ENCODE measurements at places on chromosomes 12 and 14. TPM values are rescaled to one million over a fixed set of nuclear protein-coding genes. Genes with fewer than 3 reads are reported as not detected.
A peak's percentile ranks its signal among the peaks of the same experiment; 100 is the strongest.

GRCh38 chr14:42565556-42565955 lies 958.9 kb downstream of the LRFN5 start:
- no peak overlapping the region for H3K27ac ChIP-seq
- no peak for DNase-seq
- no peak overlapping the region for H3K4me3 ChIP-seq
- no peaks in the 10 kb centered on the region for H3K27me3 ChIP-seq

- H3K4me3 ChIP-seq: peak overlapping the region; percentile 85
- no peaks in the 10 kb centered on the region for H3K27me3 ChIP-seq
- peaks cover 26% of the 10 kb centered on the region for H3K4me1 ChIP-seq
- H3K27ac ChIP-seq: peak overlapping the region; percentile 96
Observed at GRCh38 chr12:121579981-121580868, 598 bp downstream of the KDM2B start.

DNA sequence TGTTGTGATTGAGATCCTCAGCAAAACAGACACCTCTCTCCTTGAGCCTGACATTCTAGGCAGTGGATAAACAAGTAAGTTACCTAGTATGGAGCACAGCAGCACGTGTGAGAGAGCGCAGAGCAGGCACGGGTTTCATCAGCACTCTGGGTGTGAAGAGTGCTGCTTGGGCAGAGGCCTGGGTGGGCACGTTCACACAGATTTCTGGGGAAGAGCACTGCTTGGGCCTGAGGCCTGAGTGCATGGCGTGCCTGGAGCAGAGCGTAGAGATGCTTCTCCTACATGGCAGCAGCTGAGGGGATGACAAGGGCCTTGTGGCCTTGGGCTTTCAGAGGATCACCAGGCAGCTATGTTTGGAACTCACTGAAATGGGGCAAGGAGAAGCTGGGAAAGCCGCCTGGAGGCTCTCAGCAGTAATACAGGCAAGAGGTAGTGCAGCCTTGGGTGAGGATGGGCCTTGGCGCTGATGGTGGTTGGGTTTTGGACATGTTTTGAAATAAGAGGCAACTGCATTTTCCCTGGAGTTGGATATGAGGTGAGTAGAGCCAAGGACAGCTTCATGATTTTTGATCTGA lies 17.6 kb downstream of the CKB start:
- H3K36me3 ChIP-seq: peaks cover 23% of the 10 kb centered on the region
- no peaks in the 10 kb centered on the region for H3K27me3 ChIP-seq
- no peak for DNase-seq

DNA sequence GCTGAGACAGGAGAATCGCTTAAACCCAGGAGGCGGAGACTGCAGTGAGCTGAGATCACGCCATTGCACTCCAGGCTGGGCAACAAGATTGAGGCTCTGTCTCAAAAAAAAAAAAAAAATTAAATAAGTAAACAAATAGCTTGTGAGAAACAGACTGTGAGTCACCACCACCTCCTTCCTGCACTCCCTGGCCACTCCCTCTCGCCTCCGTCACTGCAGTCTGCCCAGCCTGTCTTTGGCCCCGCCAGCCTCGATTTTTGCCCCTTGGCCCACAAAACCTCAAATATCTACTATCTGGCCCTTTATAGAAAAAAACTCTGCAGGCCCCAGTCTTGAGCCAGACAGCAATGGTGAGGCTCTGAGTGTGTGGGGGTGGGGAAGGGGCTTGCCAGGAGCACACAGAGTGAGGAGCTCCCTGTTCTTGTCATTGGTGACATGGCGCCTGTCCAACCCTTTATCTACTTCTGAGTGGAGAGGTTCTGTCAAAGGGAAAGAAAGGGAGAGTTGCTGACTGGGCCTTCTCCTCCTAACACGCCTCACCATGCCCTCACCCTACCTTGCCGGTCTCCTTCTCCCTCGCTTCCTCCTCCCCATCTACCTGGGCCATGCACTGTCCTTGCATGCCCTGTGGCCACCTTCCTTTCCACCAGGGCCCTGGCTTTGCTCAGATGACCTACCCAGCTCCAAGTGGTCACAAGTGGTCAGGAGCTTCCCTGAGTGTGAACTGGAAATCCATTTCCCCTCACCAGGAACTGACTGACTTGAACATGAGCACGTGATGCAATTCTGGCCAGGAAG lies 22.1 kb downstream of the LGMN start:
- peaks cover 2% of the 10 kb centered on the region for H3K36me3 ChIP-seq
- peaks cover 30% of the 10 kb centered on the region for H3K4me1 ChIP-seq
- H3K4me3 ChIP-seq: no peak overlapping the region
- peaks cover 53% of the 10 kb centered on the region for H3K27me3 ChIP-seq
- peak overlapping the region; percentile 47 for H3K27ac ChIP-seq

GRCh38 chr12:80938397-80938796 lies 663 bp upstream of the LIN7A start:
- peaks cover 2% of the 10 kb centered on the region for H3K4me1 ChIP-seq
- no peaks in the 10 kb centered on the region for H3K36me3 ChIP-seq
- H3K4me3 ChIP-seq: no peak overlapping the region
- no peak overlapping the region for H3K27ac ChIP-seq
- peaks cover 25% of the 10 kb centered on the region for H3K27me3 ChIP-seq

NINJ2 gene
- total RNA-seq: 6.8 TPM

ZFHX2 gene
- 2.7 TPM for total RNA-seq

Data from activated CD8-positive, alpha-beta memory T cell treated with anti-CD3 and anti-CD28 coated beads, Interleukin-2, amount 10 ng/mL, durations not matched to agents 7 days and 5 days (primary cell).